ENCODE measurements at places on chromosomes 2 and 18.

DNA sequence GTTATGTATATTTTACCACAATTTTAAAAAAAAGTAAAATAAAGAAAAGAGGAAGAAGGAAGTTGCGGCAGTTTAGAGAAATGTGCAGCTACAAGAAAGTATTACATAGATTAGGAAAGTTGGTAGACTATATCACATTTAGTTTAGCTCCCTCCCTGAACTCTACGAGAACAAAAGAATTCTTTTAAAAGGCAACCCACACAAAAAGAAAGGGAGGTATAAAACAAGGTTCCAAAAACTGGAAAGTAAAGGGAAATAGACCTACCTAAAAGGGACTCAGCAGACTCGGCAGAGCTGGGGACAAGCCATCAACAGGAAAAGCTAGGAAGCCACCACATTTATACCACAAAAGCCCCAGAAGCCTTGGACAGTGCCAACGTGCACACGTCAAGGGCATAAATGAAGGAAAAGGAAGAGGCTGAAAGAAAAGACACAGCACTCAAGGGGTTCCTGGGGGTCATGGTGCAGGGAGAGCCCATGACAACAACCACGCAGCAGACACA is 9.1 kb downstream of the TMEM127 start:
- DNase-seq: no peak

DNA sequence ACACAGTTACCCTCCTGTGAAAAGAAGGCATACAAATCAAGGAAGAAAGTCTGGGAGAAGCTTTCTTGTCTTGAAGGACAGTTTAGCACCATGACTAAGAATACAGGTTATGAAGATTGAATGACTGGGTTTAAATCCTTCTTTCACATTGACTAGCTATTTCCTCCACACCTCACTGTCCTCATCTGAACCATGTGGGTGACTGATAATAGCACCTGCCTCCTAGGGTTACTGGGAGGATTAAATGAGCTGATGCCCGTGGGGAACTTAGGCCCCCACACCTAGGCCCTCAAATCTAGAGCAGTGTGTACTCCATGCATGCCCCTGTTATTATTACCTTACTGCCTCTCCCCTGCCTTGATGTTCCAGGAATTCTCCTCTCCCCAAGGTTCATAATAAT is 202.9 kb downstream of the FBXO15 start:
- no peak for DNase-seq

DNA sequence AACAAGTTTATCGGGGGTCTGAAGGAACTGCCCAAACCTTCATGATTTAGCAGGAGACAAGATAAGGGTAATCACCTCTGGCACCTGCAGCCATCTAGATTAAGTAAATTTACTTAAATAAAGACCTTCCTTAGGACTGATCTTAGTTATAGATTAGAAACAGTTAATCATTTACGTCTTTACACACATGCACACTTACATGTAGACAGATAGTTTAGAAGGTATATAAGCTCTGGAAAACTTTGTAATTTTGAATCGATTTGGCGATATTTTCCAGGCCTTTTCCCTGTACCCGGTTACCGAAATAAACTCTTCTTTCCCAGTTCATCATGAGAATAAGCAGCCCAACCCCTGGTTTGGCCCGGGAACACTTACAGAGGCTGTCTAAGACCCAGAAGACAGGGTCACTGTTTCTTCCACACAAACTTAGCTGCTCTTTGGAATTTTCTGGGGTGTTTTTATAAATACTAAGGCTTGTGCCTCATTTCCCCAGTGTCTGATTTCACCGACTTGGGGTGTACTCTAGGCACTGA is 560 bp upstream of the SKA1 start:
- no peak for DNase-seq

GRCh38 chr2:111918383-111918806 is 20.0 kb downstream of the MERTK start:
- DNase-seq: no peak

DNA sequence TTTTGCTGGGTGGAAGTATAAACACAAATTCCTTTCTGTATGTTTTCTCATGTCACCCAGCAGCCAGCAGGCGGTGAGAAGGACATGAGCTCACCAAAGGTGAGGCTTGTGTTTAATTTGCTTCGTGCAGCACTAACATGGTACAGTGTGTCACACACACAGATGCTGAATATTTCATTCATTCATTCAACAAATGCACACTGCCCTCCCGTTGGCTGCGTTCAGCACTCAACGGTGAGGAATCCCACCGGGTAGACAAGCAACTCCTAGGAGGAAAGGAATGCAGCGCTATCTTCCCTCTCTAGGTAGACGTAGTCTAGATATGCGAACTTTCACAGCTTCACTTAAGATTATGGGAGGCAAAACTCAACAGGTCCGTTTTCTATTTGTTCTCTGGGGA is 85.1 kb downstream of the LONRF2 start:
- no peak for DNase-seq

DNA sequence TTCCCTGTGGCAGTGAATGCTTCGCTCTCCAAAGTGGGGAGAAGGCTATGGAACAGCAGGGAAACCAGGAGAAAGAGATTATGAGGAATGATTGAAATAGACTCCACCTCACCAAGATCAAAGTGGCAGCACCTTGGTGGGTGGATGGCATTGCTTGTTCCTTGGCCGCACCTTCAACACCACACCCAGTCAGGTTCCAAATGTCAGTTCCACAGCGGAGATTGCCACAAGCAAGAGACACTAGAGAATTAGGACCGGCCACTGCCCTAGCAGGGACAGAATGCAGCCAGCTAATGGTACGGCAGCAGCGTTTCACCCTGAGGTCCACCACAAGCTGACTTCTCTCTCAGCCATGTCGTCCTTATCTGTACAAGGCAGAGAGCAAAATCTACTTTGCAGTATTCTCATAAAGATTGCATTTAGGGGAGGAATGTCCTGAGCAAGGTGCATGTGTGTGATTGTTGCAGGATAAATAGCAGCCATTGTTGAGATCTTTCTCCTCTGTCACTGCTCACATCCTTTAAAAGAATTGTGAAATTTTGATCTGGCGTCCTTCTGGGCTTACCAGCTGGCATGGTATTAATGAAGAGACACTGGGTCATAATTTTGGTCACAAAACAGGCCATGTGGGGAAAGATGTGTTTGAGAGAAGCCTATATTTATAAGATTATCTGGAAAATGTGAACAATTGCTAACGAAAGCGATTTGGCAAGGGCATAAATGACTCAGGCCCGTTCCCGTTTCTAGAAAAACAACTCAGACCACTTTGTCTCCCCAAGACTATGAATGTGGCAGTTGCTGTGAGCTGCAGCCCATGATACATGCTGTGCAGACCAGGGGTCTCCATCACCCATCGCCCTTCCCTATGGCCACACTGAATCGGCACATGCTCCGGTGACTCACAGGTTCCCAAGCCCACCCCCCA is 228.6 kb upstream of the ID2 start:
- no peak for DNase-seq

DNA sequence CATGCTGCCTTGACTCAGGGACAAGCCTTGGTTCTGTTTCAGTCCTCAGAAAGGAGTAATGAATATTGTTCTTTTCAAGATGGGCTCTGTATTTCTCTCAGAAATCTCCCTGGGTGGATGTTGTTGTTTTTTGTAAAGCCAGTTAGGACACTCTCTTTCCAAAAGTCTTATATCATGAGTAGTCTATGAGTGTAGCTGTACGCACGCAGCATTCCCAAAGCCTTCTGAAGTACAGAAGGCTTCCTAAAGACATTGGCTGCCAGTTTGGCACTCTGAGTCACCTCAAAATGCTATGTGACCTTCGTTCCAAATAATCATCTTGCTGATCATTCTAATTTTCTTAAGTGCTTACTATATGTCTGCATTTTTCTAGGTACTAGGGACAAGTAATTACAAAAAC is 16.7 kb upstream of the GTF2A1L start:
- DNase-seq: no peak

DNA sequence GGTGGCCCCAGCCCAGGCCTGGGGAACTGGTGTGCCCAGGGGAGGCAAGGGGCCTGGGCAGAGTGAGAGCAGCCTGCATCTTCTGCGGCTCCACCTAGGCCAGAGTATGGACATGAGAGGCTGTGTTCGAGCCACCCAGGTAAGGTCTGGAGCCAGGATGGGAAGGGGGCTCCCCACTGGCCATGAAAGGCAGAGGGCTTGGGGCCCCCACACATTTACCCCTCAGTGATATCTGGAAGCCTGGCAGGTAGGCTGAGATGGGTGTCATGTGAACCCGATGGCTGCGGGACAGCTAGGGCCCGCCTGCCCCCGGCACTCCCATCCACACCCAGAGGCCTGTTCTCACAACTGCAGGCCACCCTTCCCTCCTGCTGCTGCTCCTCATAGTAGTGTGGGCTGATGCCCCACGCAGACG is 13.2 kb downstream of the ADRA2B start:
- DNase-seq: no peak

DNA sequence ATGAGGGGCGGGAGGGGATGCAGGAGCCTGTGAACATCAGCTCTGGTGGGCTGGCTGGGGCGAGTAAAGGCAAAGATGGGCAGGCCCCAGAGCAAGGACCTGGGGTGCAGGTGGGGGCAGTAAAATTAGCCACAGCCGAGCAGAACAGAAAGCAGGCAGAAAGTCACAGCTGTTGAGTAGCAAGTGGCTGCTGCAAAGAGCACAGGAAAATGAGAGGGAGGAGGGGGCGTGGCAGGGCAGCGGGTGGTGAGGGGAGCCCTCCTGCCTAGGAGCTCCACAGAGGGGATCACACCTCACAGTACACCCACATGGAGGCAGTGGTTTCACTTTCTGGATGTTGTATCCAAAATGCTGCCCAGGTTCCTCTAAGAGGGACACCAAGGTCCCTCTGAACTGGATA is 79.6 kb downstream of the LBH start:
- no peak for DNase-seq

- no peak for DNase-seq
Observed at GRCh38 chr2:188629753-188630527, 338.3 kb downstream of the GULP1 start.

GRCh38 chr2:47038656-47039488 is 116.2 kb downstream of the STPG4 start:
- DNase-seq: no peak

- DNase-seq: no peak
Observed at GRCh38 chr2:109690822-109691541, 76.8 kb downstream of the SOWAHC start.

DNA sequence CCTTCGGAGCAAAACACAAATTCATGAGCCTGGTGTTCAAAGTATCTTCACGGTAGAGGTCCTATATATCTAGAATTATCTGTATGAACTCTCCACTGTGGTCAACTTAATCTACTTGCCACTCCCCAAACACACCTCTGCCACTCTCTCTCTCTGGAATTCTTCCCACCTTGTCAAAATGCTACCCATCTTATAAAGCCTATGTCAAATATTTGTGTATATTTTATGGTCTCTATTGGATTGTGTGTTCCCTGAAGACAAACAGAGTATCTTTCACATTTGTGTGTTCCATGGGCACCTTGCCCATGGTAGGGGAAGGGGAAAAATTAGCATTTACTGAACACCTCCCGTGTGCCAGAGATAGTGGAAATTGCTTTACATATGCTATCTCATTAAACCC is 83.2 kb upstream of the ATL2 start:
- no peak for DNase-seq

- DNase-seq: no peak
Observed at GRCh38 chr2:182587831-182588230, 128.2 kb upstream of the DNAJC10 start.

DNA sequence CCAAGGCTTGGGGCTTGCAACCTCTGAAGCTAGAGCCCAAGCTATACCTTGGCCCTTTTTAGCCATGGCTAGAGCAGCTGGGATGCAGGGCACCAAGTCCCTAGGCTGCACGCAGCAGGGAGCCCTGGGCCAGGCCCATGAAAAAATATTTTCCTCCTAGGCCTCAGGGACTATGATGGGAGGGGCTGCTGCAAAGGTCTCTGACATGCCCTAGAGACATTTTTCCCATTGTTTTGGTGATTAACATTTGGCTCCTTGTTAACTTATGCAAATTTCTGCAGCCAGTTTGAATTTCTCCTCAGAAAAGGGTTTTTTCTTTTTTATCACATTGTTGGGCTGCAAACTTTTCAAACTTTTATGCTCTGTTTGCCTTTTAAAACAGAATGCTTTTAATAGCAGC is 56.9 kb upstream of the LHCGR start:
- DNase-seq: no peak

DNA sequence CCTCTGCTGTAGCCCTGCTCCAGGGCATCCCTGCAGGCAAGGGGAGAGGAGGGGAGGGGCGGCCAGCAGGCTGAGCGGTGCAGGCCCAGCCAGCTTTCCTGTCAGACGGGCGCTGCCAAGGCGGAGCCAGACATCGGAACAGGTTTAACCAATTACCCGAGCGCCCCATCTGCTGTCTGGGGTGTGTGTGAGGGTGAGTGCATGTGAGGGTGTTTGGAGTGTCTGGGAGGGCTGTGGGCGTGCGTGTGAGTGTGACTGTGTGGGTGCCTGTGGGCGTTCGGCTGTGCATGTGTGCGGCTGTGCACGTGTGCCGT is 20.0 kb downstream of the EMX1 start:
- no peak for DNase-seq

Measured in iPS DF 19.7 (cell line).